Testis (tissue), 5 donors: ENCODE measurements at places on chromosomes 12 and 14. TPM values are rescaled to one million over a fixed set of nuclear protein-coding genes. Genes with fewer than 3 reads are reported as not detected.
A peak's percentile ranks its signal among the peaks of the same experiment; 100 is the strongest.

- H3K27me3 ChIP-seq, result no peaks in the 10 kb centered on the region
- peak; percentile 57 for DNase-seq
- H3K36me3 ChIP-seq, result no peaks in the 10 kb centered on the region
- no peak overlapping the region for H3K4me3 ChIP-seq
These were observed 55.8 kb downstream of the SRRM4 start for GRCh38 chr12:119036878-119037825.

The HOXC13 gene
- total RNA-seq, result 0.87 TPM

- no peaks in the 10 kb centered on the region for H3K27me3 ChIP-seq
- no peaks in the 10 kb centered on the region for H3K36me3 ChIP-seq
- H3K27ac ChIP-seq, result no peak overlapping the region
- H3K4me1 ChIP-seq, result no peaks in the 10 kb centered on the region
- no peak for DNase-seq
- H3K4me3 ChIP-seq, result no peak overlapping the region
These were observed 50.0 kb downstream of the VWF start for GRCh38 chr12:6074427-6074826.

The KRT5 gene
- 0.39 TPM for total RNA-seq

- H3K27me3 ChIP-seq, result no peaks in the 10 kb centered on the region
- H3K4me1 ChIP-seq, result peaks cover 50% of the 10 kb centered on the region
- H3K27ac ChIP-seq, result no peak overlapping the region
- no peak for DNase-seq
These were observed 2.0 kb downstream of the SYNE3 start for GRCh38 chr14:95514131-95515079.

- no peak for DNase-seq
- no peak overlapping the region for H3K27ac ChIP-seq
- no peak overlapping the region for H3K4me3 ChIP-seq
- H3K4me1 ChIP-seq, result no peaks in the 10 kb centered on the region
- no peaks in the 10 kb centered on the region for H3K27me3 ChIP-seq
These were observed 67.3 kb downstream of the KCNK10 start for GRCh38 chr14:88255798-88256197.

DNA sequence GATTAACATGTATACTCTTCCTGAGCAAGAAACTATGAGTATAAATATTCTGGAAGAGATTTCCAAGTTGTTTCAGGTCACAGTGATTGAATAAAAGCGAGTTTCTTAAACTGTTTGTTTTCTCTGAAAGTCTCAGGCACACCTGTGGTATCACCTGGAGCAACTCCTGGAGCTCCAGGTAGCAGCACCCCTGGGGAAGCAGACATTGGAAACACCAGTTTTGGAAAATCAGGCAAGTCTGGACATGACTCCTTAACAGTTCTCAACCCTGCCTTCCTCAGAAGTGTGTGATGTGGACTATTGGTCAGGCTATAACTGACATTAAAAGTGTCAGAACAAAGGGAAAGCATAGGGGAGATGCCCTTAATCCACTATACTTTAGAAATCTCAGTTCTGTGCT is 217.6 kb upstream of the CNTN1 start:
- H3K27ac ChIP-seq, result no peak overlapping the region
- H3K27me3 ChIP-seq, result no peaks in the 10 kb centered on the region
- no peak for DNase-seq
- H3K4me3 ChIP-seq, result no peak overlapping the region
- no peaks in the 10 kb centered on the region for H3K4me1 ChIP-seq
- H3K36me3 ChIP-seq, result no peaks in the 10 kb centered on the region

- H3K4me1 ChIP-seq, result peaks cover 55% of the 10 kb centered on the region
- H3K27ac ChIP-seq, result no peak overlapping the region
- H3K27me3 ChIP-seq, result peaks cover 3% of the 10 kb centered on the region
These were observed 4.0 kb downstream of the CRIP2 start for GRCh38 chr14:105478398-105479251.

The KRT75 gene
- not detected for total RNA-seq
